ENCODE measurements at places on chromosomes 4 and X. TPM values are rescaled to one million over a fixed set of nuclear protein-coding genes. Genes with fewer than 3 reads are reported as not detected.

CDKL5 gene
- 3.8 TPM for total RNA-seq

- H3K27me3 ChIP-seq = no peaks in the 10 kb centered on the region
- H3K4me3 ChIP-seq = no peak overlapping the region
- peaks cover 11% of the 10 kb centered on the region for H3K4me1 ChIP-seq
Measured at GRCh38 chr4:125115476-125115875, 199.3 kb upstream of the FAT4 start.

GPR50 gene
- not detected for total RNA-seq

AMBN gene
- total RNA-seq = not detected

JAKMIP1 gene
- total RNA-seq = not detected

RNF128 gene
- total RNA-seq = not detected

Data from SJSA1 (cell line).